ENCODE measurements at places on chromosomes 11 and 22.

GRCh38 chr11:14634813-14635212 is 8.8 kb upstream of the PDE3B start:
- no peak for DNase-seq

DNA sequence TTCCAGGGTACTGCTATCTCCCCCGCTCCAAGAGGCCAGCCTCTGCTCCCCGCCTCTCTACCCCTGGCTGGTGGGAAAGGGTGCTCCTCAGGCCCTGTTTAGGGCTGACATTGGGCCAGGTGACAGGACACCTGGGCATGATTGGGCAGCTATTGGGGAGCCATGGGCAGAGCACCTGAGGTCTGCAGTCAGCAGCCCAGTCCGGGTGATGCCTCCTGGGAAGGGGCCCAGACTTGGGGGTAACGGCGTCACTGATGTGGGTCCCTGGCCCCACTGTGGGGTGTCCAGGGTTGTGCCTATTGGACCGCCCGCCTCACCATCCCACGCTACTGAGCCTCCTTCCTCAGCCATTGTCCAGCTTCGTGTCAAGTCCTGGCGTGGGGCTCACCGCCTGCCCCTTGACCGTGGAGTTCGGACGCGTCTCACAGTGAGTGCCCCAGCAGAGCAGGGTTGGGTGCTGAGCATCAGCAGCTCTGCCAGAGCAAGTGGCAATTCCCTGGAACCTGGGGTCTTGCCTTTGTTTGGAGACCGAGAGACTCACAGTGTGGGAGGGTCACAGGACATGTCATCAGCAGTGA is 2.8 kb upstream of the GATD1 start:
- peak; percentile 11 for DNase-seq

- DNase-seq: peak; percentile 39
These were observed 647 bp downstream of the SWAP70 start for GRCh38 chr11:9664276-9665171.

DNA sequence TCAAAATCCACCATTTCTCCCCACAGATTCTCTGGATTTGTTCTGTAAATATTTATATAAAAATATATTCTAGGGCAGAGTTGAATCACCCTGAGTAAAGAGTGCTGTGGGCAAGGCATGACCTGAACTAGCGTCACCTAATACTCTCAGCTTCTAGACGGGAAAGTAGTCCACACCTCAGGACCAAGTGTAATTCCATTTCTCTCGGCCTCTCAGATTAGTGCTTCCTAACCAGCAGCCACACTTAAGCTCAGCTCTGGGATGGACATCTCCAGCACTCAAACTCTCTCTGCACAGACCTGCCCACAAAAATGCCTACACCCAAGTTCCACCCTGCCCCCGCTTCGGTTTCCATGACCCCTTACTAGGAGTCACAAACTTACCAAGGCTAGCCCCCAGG is 5.3 kb downstream of the SPTBN2 start:
- DNase-seq: no peak

DNA sequence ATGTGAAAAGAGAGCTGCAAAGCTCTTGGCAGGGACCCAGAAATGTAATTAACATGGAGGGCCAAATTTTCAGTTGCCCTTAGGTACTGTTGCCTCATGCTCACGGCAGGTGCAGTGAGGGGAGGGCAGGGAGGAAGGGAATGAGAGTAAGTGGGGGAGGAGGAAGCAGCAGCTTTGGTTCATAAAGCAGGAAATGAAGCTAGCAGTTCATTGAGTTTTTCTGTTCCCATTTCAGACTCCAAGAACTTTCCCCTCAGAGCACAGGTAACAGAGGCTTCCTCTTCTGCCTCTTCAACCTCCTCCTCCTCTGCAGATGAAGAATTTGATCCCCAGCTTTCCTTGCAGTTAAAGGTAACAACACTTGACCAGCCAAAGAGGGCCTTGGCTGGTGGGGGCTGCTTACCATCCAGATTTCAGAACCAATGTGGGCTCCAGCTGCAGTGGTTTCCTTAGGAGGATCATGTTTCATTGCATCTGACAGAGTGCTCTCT is 57.9 kb upstream of the PARVA start:
- no peak for DNase-seq
